ENCODE measurements at places on chromosomes 5 and 9.

GRCh38 chr9:124969401-124969800 is 28.5 kb upstream of the GOLGA1 start:
- no peak for DNase-seq

- DNase-seq = no peak
These were observed 35.9 kb downstream of the PLEKHG4B start for GRCh38 chr5:127886-128285.

DNA sequence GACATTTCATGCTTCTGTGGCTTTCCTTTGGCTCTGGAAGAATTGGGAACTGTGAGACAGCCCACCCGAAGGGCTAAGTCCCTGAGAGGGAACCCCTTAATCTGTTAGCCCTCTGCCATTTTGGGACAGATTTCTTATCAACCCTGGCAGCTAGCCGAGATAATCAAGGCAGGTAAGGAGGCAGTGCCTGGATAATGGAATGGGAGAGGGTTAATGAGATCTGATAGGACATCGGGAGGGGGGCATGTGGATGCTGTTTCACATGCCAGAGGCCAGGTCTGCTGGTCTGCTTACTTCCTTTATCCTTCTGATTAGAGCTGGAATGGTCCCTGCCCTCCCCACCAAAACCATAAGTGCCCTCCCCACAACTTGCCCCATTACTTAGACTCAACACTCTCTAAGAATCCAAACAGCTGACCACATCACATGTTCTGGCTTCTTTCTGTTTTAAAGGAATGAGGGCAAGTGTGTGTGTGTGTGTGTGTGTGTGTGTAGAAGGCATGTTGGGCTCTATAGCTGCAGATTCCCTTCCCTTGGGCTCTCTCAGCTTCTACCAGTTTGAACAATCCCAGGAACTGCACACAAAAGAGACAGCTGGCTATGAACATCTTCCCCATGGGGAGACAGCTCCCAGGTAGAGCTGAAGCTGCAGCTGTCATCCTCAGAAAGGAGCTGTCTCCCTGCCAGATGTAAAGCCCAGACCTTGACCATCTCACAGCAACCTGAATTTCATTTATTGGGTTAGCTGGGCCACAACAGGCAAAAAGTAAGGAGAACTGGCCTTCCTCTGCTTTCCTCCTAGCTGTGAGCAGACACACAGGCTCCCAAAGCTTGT is 221.3 kb downstream of the PIK3R1 start:
- DNase-seq = no peak

DNA sequence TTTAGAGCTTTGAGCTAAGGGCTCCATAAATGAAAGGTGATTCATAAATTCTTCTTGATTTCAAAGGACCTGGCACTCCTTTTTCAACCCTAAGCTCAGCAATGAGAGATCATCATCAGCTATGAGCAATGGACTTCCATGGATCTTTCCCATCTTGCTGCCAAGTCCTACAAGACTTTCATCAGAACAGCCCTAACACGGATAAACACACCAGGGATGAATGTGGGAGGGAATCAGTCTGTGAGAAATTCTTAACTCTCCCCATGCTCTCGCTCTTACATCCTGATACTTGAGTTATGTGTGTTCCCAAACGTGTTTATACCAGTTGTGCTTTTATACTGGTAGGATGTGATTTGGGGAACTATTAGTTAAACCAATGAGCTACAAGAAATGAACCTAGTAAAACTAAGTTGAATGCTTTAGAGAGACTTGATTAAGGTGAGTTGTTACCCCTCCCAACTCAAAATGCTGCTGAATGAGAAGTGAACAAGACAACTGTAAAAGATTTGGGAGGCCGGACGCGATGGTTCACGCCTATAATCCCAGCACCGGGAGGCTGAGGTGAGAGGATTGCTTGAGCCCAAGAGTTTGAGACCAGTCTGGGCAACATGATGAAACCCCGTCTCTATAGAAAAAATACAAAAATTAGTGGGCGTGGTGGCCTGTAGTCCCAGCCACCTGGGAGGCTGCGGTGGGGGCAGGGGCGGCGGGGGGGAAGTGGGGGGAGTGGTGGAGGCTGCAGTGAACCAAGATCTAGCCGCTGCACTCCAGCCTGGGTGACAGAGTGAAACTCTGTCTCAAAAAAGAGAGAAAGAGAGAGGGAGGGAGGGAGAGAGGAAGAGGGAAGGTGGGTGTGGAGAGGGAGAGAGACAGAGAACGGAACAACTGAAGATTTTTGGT is 5.2 kb upstream of the RPL26L1 start:
- DNase-seq = no peak

- no peak for DNase-seq
These were observed 60.1 kb upstream of the HSPA9 start for GRCh38 chr5:138635265-138635664.

DNA sequence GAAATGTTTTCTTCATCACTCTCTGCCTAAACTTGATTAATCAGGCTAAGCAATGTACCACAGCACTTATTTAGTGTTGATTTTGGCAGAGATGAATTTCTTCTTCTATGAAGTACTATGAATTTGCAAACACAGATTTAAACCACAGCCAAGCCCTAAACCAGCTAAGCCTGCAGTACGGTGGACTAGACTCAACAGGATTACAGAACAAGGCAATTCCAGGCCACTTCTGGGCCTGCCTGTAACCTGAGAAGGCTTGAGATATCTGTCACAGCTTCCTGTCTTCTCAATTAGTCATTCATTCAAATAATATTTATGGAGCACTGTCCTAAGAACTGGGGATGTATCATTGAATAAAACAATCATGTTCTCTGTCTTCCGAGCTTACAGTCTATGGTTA is 32.4 kb upstream of the CAST start:
- peak; percentile 89 for DNase-seq

DNA sequence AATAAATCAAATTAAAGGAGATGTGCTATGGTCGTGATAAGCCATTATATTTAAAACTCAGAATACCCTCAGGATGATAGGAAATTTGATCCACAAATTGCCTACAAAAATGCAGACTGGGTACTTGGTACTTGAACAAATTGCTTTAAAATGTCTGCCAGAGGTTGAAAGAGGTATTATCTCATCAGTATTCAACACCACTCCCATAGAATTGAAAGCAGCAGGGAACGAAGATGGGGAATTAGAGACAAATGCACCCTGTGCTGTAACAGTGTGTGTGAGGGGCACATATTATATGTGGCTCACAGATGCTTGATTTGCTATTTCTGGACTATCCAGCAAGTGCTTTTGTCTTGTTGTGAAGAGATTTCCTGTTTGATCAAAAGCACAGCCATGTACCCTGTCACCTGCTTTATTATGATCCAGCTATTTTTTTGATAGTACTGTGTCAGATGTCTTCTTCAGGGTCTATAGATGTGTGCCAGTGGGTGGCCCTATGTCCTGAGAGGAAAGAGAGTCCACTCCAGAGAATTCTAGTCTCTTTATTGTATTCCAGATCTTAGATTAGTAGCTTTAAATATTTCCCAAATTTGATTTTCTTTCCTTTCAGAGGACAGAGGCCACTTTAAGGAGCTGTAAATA is 120.1 kb downstream of the XRCC4 start:
- no peak for DNase-seq

GRCh38 chr5:133703935-133704334 is 91.6 kb upstream of the FSTL4 start:
- DNase-seq = no peak

DNA sequence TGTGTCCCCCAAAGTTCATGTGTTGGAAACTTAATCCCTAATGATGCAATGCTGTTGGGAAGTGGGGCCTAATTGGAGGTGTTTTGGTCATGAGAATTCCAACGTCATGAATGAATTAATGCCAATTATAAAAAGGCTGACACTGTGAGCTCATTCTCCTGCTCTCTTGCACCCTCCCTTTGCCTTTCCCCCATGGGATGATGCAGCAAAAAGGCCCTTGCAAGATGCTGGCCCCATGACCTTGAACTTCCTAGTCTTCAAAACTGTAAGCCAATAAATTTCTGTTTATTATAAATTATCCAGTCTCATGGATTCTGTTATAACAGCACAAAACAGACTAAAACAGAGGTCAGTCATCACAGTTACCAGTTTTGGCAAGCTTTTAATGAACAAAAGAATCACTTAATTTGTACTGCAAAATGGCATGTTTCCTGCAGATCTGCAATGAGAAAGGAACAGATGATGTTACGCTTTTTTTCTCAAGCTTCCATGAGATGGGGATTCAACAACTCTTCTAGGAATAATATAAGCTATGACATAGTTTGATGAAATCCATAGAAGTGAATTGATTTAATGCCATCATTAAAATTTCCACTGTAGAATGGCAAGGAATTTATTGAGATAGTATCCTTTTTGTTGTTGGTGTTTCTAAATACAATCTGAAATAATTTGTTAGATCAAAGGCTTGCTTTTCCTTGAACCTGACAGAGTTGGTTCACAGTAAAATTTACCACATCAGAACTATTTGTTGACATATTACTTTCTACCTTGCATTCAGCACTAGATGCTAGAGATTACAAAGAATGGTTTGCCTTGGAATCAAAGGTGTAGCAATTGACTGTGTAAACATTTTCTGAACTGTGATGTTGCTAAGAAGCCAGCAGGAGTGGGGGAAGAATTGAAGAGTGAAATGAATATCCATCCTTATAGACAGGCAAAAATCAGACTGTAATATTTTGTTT is 29.3 kb upstream of the RFK start:
- no peak for DNase-seq

DNA sequence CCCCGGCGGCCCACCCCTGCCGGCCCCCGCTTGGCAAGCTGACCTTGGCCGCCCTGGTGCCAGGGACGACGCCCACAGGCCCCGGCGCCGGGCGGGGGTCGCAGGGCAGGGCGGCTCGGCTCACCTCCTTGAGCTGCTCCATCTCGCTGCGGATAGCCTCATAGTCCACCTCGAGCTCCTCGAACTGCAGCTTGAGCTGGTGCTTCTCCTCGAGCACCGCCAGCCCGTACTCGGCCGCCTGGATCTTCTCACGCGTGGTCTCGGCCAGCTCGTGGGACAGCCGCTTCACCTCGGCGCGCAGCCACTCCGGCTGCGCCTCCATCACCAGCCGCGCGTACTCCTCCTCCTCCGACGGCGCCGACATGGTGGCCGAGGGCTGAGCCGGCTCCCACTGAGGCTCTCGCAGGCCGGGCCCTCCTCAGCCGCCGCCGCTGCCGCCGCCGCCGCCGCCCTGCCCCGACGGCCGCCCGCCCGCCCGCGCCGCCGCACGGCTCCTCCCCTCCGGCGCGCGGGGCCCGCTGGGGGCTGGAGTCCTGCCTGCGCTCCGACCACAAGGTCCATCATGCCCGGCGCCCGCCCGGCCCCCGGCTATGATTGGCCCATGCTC is at the start of gene BICD2:
Gene BICD2 (minus strand): TSS at position 453 of the 607 bp plus-strand sequence. CDS start 89 bp downstream, at position 364.
- no peak for DNase-seq

DNA sequence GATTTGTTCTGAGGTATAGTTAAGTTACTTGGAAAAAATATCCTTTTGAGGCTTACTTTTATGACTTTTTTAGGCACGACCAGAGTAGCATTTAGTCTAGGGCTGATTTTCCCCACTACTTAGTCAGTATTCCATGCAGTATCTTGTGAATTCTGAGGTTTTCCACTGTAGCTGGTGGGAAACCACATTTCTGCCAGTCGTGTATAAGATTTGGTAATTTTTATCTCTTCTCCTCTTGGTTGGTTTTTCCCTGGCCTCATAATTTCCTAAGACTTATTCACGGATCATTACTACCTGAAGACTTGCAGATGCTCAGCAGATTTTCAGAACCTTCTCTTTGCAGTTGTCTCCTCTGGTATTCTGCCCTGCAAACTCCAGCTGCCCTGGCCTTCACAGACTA is 23.5 kb downstream of the MTREX start:
- DNase-seq = peak; percentile 15

DNA sequence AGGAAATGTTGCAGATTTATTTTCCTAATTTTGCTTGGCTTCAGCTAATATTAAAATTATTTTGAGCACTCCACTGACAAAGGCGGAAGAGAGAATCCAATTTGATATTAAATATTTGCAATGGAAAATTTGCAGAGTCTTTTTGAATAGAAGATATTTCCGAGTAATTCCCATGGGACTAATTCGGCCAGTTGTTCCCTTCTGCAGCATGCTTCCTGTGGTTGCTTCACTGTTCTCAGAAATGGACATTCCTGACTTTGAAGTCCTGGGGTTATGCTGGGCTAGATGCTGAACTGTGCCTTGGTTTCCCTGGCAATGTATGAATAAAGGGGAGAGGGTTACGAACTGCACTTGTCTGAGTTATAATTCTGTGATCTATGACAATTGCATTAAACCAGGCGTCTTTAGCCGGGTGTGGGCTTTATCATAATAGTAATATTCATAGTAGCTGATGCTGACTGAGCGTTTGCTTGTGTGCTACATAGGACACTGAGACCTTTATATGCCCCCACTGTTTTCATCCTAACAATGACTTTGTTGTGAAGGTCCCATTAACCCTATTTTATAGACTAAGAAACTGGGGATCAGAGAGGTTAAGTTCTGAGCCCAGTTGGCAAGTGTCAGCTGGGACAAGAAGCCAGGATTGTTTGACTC is 114.5 kb upstream of the SPRY4 start:
- no peak for DNase-seq
